ENCODE measurements at places on chromosomes 1 and 21. TPM values are rescaled to one million over a fixed set of nuclear protein-coding genes. Genes with fewer than 3 reads are reported as not detected.

The TRIM67 gene
- 0.78 TPM for polyA plus RNA-seq

The OXCT2 gene
- 0.16 TPM for polyA plus RNA-seq

The HSF2BP gene
- 1.3 TPM for polyA plus RNA-seq

The LEMD1 gene
- 4.2 TPM for polyA plus RNA-seq

The S100A8 gene
- 12.6 TPM for polyA plus RNA-seq

The UBL4B gene
- polyA plus RNA-seq, result not detected

GRCh38 chr1:17494114-17494729, 45.3 kb upstream of the ARHGEF10L start:
- peak; percentile 23 for DNase-seq

GRCh38 chr1:68128157-68128556, 77.7 kb upstream of the DIRAS3 start:
- DNase-seq, result no peak

- no peak for DNase-seq
Measured at GRCh38 chr1:90162216-90162615, 167.3 kb downstream of the ZNF326 start.

DNA sequence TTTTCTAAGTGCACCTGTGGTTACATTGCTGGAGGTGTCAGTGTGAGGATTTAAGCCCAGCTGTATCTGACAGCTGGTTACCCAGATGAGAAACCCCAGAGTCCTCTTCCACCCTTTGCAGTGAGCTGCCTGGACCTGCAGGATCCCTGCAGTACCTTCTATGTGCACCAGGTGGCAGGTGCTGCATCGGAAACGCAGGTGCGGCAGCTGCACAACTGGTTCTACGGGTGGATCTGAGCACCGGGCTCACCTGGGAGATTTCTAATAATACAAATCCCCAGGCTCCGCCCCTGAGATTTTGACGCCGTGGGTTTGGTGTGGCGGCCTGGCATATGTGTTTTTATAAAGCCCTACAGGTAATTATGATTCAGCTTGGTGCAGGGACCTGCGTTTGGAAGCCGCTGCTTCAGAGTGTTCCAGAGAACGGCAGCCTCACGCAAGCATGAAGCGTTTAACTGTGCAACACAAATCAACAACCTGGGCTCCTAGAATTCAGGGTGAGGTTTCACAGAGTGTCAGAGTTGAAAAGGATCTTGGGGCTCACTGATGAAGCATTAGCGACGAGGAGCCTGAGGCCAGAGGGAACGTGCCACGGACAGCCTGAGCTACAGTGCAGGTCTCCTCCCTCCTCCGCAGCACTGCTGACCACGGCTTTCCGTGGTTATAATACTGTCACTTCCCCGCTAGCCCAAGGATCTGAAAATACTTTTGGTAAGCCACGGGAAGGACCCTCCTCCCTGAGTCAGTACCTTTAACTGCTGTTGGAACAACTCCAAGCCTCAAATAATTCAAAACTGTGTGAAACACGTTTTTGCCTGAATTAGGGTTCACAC, 96.7 kb upstream of the TRABD2B start:
- DNase-seq, result peak; percentile 58

DNA sequence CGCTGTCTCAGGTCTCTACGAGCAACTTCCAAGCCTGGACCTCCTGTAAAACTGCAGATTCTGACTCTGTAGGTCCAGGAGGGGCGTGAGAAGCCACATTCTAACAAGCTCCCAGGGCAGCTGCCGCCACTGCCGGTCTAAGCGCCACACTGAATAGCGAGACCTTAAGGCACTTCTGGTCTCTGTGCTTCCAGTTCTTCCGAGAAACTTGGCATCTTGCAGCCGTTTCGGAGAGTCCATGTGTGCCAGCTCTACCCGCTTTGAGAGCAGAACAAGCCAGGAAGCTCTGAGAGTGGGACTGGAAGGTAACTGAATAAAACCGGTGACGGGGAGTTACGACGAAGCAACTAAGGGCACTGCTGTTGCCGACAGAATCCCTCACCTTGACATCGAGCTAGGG, 12.5 kb downstream of the AGT start:
- DNase-seq, result no peak

GRCh38 chr21:45580576-45581321, 38.5 kb upstream of the SLC19A1 start:
- DNase-seq, result no peak

DNA sequence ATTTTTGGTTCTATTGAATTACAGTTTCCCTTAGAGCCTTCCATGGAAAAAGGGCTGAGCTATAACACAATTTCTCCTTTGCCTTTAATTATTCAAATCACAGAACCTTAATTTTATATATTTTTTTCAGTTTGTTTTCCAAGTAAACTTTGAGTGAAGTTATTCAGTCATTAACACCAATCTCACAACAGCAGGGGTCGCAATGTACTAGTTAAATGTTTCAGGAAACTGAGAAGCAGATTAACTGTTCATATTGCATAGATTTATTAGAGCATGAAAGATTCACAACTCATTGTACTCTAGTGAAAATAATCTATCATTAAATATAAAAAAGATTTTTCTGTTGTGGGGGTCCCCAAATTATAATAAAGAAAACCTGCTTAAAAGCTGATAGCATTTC, 64.1 kb downstream of the KIFAP3 start:
- DNase-seq, result peak; percentile 6

- DNase-seq, result no peak
Measured at GRCh38 chr1:145714524-145715111, 4.7 kb upstream of the CD160 start.

- no peak for DNase-seq
Measured at GRCh38 chr1:164846731-164847691, 288.0 kb downstream of the PBX1 start.

DNA sequence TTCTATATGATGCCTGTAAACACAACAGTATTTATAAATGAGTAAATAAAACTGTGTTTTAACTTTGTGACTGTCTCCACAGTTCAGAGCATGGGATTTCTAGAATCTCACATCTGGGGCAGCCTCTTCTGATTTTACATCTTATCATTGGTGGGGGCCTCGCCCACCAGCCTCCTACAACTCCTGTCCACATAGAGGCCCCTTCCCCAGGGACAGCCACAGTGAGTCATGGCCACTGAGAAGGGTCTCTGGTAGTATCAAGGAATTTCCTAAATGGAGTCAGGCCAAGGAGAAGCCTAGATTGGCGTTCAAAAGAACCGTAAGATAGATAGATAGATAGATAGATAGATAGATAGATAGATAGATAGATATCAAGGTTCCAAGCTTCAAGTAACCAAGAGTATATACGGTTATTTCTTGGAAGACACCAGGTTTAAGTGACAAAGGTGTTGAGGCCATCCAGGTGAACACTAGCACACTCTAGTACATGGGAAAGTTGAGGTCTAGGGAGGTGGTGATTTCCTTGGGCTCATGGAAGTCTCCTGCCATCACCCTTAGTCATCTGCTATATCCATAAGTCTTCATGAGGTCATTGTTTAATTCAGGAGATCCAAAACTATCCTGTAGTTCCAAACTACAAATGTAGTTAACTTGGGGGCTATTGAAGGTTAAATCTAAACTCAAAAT, 121.6 kb downstream of the SYT2 start:
- DNase-seq, result no peak

DNA sequence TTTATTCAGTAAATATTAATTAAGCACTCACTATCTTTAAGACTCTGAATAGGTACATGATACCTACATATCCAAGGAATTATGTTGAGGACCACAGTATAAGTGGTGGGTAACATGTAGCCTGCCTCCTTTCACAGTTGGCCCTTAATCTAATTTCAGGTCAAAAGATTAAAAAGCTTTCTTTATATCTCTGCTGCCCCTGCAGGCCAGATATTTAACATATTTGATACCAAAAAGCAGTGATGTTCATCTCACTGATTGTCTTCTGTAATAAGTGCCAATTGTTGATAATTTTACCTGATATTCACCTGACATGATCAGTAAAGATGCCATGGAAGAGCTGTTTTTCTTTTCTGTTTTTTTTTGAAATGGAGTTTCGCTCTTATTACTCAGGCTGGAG, 36.5 kb downstream of the RLF start:
- no peak for DNase-seq

DNA sequence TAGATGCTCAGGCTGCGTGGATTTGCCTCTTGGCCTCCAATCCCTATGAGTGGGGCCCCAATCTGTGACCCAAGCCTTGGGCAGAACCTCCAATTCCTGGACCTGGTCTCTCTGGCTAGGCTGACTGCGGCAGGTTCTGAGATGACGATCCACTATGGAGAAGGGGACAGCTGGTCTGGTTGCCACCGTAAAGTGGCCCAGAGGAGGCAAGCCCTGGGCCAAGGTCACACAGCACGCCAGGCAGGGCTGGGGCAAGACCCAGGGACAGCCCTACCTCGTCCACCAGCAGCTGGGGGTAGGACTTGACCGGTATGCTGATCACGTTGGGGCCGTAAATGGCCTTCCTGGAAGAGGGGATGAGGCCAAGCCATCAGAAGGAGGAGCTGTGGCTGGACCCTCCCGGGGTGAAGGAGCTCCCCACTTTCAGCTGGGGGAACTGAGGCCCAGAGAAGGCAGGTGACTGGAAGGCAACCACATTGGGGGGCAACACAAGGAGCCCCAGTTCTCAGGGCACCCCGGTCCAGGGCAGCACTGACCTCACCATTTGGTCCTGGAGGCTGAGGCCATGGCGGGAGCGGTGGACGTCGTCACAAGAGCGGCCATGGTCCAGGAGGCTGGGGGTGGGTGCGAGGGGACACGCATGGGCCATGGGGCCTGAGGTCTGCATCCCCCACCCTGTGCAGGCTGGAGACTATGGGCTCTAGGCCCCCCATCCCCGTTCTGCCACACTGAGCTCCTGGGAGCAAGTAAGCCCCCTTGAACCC, 9.8 kb downstream of the ATP13A2 start:
- no peak for DNase-seq

DNA sequence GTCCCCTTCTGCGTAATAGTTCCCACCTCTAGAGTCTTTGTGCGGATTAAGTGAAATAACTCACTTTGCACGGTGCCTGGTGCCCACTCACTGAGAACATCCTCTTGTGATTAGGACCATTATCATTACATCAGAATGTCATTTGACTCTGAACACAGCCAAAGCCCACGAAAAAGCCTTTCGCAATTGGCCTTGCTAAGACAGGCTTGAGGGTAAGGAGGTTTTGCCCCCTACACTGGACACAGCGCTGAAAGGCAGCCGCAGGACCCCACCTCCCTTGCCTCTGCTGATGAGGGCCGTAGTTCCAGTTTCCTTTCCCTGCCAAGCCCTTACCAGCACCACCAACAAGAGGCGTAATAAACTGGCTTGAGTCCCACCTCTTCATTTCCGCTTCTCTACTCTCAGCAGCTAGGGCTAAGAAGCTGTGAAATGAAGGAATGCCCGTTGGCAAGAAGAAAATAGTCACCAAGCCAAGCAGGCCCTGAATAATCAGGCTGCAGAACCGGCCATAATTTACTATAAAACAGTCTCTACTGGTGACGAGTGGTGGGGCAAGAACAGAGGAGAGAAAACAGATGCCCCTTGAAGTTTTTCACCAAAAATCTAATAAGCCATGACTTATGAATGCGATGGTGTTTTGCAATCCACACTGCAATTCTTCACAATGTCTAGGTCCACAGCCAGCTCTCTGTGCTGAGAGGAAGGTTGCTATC, 53.1 kb downstream of the SH3GLB1 start:
- peak; percentile 80 for DNase-seq

DNA sequence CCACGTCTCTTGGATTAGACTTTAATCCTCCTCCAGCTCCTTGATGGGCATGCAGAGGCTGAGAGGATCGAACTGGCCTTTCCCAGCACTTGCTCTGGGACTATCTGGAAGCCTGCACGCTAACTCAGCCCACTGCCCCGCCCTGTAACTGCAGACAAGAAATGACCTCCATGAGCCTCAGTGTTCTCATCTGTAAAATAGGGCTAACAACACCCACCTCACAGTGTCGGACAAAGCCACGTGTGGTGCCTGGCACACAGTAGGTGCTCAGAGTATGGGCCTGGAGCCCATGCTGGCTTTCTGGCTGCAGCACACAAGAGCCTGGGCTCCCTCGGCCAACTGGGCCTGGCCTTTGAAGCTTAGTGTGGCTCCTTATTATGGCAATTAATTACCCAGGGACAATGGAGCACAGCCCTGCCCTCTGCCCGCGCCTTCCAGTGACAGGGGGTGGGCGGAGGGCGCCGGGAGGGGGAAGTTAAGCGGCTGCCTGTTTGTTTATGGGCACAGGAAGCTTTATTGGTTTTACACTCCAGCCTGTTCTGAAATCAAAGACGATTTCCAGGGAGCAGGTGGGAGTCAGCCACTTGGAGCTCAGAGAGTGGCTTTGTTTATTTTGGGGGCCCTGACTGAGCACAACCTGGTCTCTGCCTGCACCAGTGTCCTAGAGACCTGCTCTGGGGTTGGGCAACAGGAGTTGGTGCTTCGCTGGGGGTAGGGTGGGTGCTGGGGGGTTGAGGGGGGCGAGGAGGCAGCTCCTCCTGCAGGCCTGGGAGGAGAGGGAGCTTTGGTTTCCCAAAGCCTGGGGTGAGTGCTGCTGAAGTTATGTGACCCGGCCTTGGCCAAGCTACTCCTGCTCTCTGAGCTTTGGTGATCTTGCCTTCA, 31.0 kb downstream of the PAX7 start:
- no peak for DNase-seq

DNA sequence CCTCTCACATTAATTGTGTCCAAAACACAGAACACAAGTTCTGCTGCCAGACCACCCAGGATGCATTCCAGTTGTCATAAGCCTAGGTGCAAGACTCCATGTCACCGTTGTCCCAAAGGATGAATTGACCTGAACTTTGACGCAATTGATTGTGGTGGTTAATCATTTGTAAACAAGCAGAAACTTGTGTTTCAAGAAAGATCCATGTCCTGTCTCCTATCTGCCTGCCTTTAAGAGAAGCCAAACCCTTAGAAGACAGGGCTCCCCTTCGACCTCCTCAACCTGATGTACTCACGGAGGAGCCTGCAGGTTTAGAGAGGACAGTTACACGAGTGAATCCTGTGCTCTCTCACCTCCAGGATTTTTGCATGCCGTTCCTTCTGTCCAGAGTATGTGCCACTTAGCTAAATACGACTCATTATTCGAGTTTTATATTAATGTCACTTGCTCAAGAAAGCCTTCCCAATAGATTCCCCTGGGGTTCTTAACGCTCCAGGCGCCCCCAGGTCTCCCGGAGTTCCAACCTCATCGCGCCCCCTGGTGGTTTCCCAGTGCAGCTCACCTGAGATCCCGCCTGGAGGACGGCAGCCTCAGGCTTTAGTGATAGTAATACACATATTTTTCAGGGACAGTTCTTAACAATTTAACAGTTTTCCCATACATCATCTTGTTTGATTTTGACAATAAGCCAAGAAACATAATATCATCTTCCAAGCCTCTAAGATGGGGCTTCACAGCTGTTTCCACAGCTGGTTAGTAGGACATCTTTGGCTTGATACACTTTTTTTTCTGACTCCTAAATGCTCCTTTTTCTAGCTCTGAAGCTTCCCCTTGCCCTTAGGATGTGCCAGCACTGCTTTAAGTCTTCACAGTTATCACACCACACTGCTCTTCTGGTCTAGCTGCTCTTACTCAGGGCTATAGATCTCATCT, 2.4 kb upstream of the C8B start:
- DNase-seq, result no peak

- DNase-seq, result no peak
Measured at GRCh38 chr1:14135070-14135469, 435.1 kb downstream of the PRDM2 start.

DNA sequence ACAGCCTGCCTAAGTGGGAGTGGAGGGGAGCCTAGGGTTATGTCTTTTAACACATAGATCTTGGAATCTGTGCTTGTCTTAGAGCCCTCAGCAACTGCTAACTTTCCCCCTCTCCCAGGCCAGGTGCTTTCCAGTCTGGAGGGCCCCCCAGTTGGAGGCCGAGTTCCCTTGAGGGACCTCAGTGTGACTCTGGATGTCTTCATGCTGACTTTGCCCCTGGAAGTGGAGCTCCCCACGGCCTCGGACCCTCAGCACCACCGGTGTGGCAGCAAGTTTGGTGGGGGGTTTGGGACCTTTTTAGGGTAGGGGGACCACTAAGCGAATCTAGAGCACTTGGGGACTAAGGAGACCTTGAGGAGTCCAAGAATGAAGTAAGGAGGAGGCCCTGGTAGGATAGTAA, 22.9 kb downstream of the HYI start:
- DNase-seq, result no peak

Data from right lung (tissue), 10 donors.